Stimulated activated naive B cell treated with anti-CD40 and anti-IgM and Interleukin-4, amounts not matched to agents 10 μg/mL and 1 μg/mL and 100 μg/mL, for 72 hours (primary cell): ENCODE measurements at places on chromosomes 2 and 18.

GRCh38 chr2:237737196-237737865, 61.2 kb upstream of the RBM44 start:
- DNase-seq: no peak

DNA sequence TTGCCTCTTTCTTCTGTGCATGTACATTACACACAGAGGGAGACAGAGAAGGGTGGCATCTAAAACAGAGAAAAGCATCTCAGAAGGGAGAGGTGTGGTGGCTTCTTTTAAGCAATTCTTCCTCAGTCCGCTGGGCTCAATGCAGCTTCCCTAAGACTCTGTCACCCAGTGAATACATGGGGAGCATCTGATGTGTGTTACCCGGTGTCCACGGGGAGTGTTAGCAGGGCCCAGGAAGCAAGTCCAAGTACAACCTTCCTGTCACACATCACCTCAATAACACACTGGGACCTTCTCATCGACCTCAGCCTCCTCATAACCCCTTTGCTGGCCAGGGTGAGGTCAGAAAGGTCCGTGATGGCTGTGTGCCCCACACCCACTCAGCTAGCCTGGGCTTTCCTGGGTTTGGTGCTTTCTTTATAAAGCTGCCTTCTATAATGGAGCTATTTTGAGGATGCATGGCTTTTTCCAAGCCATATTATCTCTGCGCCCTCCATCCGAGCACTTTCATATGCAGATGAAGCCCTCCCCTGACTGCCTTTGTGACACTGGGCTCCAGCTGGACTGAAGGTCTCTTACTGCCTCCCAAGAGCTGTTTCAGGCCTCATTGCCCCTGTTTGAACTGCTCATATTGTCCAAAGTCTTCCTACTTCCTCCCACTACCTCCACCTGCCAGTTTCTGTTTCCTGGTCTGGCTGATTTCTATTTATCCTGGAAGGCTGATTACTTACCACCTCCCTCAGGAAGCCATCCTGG, 21.4 kb downstream of the TNFRSF11A start:
- DNase-seq: no peak

GRCh38 chr2:45786030-45786835, 134.8 kb downstream of the PRKCE start:
- DNase-seq: no peak

- DNase-seq: no peak
Measured at GRCh38 chr2:178473373-178473772, 5.0 kb downstream of the FKBP7 start.

- DNase-seq: no peak
Measured at GRCh38 chr2:122205641-122206040, 450.2 kb downstream of the TSN start.

GRCh38 chr2:109446278-109447131, 167.3 kb downstream of the SEPTIN10 start:
- DNase-seq: no peak

GRCh38 chr18:73544617-73545016, 603.0 kb downstream of the FBXO15 start:
- no peak for DNase-seq

DNA sequence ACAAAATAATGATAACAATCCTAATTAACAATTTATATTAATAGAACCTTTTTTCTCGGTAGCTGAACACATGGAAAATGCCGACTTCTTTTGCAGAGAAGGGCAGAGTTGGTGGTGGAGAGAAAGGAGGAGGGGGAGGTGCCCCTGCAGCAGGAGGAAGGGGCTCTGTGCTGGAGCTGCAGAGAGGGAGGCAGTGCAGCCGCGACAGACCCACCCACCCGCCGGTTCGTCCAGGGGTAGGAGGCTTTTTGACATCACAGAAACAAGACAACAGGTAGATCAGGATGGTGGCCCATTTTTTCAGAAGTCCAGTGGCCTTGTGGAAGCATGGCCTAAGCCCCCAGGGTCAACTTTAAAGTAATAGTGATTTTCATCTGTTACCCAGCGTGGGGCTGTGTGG, 321.1 kb upstream of the SALL3 start:
- DNase-seq: no peak

DNA sequence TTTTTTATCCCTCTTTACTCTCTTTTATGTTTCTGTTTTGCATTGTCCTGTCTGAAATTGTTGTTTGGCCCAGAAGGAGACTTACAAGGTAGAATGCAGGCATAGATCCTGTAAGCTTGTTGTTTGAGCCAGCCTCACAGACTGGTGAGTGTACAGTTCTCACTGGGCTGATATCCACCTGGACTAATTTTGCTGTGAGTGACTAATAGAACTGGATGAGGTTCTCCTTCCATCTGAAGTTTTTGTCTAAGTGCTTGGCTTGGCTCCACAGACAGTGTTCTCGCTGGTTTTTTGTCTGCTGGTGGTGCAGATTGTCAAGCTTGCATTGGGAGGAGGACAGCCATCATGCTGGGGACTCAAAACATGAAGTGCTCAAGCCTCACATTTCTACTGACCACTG, 495.7 kb downstream of the TSN start:
- DNase-seq: no peak

DNA sequence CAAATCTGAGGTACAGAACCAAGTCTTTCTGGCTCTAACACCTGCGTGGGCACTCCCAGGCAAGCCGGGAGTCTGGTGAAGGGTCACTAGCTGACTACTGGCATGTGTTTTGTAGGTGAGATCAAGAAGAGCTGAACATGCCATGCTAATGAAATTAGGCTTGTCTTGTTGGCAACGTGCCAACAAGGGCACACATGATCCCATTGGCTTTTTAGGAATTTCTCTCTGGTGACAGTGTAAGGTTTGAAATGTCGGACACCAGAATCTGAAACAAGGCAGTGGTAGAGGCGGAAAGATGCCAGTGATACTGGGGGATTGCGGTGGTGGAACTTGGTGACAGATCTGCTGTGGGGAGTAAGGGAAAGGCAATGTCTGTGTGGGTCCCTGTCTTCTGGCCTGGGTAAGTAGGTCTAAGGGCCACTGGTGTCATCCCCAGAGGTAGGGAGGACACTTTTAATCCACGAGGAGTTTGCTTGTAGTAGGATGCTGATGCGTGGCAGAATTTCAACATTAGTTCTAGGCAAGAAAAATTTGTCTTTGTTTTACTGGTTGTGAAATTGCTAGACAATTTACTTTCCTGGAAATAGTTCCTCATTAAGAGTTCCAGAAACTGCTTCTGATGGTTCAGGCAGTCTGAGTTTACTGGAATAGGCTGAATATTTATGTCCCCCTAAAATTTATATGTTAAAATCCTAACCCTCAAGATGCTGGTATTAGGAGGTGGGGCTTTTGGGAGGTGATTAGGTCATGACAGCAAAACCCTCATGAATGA, 52.6 kb upstream of the ACMSD start:
- no peak for DNase-seq
